NCI-H187 (cell line): ENCODE measurements at places on chromosomes 6 and 20.

DNA sequence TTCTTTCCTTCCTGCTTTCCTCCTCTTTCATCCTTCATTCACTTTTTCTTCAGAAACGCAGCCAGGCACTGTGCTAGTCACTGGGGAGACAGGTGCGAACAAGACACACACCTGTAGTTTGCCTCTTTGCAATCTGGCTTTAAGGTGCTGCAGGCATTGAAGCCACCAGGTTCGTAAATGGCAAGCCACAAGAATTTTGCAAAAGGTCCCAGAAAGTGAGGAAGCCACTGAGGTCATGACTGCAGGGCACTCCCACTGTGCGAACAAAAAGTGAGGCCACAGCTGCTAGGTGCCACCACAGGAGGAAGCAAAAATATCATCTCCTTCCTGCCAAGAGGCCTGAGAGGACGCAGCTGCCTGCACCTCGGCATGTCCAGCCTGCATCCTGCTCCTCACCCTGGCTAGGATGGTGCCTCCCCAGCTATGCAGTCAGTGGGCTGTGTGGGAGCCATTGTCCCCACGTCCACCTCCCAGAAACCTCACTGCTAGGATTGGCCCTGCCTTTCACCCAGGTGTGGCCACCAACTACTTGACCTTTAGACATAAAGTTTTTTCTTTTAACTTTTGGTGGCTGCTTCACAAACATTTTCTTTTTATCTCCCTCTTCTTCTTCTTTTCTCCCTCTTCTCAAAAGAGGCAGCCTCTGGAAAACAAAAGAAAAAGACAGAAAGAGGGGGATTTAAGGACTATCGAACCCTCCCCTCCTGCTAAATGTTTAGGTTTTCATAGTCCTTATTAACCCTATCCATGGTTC is 230.8 kb downstream of the BCAS1 start:
- DNase-seq = no peak

GRCh38 chr6:44216677-44217331 is at the start of gene MYMX:
Gene MYMX (plus strand): TSS chr6:44216926. CDS start chr6:44217472, 546 bp downstream.
- no peak for DNase-seq

- no peak for DNase-seq
These were observed 208.8 kb downstream of the ARHGAP18 start for GRCh38 chr6:129500958-129501739.

- peak; percentile 14 for DNase-seq
These were observed 359.8 kb downstream of the ZFAND3 start for GRCh38 chr6:38179300-38179699.

DNA sequence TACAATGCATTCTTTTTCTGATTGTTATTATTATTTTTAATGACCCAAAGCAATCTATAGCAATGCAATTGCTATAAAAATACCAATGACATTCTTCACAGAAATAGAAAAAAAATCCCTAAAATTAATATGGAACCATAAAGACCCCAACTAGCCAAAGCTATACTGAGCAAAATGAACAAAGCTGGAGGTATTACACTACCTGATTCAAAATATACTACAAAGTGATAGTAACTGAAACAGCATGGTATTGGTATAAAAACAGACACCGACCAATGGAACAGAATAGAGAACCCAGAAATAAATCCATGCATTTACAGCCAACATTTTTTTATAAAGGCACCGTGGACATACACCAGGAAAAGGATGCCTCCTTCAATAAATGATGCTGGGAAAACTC is 60.5 kb upstream of the EEF1A1 start:
- no peak for DNase-seq

- DNase-seq = no peak
These were observed 2.8 kb upstream of the MAPK13 start for GRCh38 chr6:36127462-36128016.

DNA sequence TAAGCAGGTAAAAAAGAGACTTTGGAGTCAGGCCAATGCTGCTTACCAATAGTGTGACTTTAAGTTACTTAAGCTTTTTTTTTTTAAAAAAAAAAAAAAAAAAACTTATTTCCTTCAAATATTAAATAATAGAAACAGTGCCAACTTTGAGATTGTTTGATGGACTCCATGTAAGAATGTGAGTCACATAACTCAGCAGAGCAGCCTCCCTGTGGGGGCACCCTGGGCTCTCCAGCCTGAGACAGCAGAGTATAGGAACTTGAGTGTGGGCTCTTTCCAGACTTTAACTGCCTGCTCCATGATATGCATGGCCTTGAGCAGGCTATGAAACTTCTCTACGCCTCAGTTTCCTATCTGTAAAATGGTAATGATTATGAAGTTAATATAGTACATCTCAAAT is 113.3 kb upstream of the SAMD5 start:
- DNase-seq = no peak

DNA sequence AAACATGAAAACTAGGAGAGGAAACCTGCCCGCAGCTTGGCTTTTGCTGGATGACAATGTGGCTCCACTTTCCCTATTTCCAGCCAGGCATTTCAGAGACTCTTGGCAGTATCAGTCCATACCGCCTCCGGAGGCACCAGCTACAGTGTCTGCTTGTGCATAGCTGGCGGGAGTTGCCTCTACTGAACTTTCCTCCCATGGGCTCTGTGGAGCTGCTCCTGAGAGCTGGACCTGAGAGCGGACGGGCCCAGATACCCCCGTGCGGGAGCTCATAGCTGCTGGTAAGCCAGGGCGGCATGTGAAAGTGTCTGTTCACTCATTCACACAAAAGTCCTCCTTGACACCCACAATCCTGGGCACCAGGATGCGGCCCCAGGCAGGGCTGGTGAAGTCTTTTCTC is 130.3 kb upstream of the PMEPA1 start:
- no peak for DNase-seq

DNA sequence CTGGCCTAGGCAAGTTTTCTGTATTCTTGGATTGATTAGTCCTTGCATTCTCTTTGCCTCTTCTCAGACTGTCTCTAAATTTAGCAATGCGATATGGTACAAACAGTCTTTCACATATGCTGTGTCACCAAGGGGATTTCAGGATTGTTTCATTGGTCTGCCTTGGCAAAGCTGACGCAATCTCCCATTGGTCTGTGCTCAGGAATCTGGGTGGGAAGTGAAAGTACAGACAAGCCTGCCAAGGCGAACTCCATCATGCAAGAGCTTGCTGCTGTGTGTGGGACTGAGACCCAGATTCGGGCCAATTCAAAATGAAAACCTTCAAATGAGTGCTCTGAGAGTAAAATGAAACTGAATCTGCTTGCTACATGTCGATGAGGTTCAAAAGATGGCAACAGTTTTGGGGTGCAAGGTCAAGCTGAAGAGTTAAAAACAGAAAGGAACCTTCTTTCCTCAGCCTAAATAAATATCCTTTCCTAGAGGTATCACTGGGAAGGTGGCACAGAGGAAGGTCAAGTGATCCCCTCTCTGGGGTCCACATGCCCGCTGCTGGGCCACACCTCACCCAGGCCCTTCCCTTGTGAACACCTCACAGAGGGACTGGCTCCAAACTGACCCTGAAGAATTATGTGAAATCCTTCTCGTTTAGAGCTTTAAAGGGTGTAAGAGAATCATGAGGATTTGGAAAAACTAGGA is 198.8 kb upstream of the PREP start:
- no peak for DNase-seq

GRCh38 chr6:97136626-97137358 is 146.2 kb downstream of the MMS22L start:
- no peak for DNase-seq

DNA sequence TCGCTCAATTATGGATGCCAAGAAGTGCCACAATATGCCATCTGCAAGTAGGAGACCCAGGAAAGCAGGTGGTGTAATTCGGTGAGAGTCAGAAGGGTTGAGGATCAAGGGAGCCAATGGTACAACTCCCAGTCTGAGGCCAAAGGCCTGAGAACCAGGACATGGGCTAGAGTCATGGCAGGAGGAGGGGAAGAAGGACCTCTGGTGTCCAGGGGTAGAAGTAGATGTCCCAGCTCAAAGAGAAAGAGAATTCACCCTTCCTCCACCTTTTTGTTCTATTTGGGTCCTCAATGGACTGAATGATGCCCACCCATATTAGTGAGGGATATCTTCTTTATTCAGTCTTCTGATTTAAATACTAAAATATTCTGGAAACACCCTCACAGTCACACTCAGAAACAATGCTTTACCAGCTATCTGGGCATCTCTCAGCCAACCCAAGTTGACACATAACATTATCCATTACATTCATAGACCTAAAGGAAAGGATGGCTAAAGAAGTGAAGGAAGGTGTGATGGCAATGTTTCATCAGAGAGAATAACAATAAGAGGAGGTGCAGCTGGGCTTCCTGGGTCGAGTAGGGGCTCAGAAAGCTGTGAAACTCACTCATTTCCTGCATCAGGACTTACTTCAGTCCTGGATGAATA is 21.2 kb upstream of the HLA-DQA1 start:
- DNase-seq = no peak

- DNase-seq = no peak
These were observed 237.9 kb downstream of the LRFN2 start for GRCh38 chr6:40349123-40349900.

- DNase-seq = no peak
These were observed 29.1 kb downstream of the CPNE5 start for GRCh38 chr6:36809941-36810803.

DNA sequence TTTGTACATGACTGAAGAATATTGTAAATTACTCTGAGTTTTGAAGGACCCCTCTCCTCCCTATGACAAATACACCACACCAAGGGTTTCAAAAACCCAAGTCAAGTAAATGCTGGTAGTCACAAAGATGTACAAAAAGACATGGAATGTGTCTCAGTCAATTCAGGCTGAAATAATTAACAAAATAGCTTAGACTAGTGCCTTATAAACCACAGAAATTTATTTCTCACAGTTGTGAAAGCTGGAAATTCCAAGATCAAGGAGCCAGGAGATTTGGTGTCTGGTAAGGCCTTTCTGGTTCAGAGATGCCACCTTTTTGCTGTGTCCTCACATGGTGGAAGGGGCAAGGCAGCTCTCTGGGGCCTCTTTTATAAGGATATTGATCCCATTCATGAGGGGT is 202.3 kb upstream of the RIN2 start:
- no peak for DNase-seq

DNA sequence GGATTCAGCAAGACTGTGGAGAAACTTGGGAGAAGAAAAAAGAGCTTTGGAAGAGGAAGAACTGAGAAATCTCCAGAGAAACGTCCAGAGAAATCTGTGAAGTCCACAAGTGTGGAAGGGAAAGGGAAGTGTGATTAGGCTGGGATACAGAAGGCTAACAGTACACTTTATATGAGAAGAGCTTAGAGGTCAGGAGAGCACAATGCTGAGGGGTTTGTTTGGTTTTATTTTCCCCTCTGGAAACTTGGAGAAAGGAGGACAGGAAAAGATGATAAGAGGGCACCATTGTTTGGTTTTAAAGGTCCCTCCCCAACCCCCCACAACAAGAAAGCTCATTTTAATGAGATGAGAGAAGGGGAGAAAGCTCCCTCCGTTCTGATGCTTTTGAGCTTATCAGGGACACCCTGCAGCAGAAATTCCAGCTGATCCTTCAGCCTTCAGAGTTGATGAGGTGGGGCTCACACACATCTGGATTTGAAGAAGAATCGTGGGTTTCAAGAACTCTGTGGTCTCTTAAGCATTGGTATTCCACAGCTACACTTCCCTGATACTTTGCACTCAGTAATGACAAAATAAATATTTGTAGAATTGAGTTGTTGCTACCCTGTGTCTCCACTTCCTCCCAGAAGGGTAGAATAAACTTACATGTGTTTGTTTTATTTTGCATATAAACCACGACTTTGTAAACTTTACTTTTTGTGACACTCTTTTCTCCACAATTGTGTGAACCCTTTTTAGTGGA is 1.9 kb downstream of the NT5E start:
- no peak for DNase-seq

DNA sequence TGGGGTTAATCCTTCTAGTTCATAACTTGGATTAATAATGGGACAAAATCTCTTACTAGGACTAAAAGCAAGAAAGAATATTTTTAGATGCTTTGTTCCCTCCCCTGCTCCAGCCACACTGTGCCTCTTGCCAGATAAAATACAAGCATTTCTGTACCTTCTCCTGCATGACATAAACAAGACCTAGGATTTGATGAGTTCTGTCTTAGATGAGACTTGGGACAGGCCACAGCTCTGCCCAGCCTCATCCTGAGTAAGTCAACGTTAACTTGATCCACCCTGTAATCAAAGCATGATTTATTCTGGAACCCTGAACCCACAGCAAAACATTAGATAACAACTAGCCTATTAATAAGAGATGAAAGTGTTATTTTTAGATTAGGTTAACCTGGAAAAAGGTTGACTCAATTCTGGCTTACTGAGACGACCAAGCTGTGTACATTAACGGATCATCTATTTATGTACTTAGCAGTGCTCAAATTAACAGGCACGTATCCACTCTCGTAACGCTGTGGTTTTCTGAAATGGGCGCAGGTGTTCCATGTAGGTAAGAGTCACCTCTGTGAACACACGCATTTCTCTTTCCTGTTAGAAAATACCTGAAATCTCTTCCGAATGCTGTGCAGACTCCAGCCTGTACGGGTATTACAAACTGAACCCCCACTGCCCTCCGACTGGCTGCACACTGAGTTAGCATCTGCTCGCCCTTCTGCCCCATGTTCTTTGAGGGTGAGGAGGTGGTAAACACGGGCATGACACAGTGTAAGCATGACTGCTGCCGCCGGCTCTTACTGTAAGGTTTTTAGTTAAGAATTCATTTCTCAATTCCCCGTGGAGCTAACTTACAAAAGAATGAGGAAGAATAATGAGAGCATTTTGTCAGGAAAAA is 132.1 kb upstream of the FOXQ1 start:
- DNase-seq = no peak

DNA sequence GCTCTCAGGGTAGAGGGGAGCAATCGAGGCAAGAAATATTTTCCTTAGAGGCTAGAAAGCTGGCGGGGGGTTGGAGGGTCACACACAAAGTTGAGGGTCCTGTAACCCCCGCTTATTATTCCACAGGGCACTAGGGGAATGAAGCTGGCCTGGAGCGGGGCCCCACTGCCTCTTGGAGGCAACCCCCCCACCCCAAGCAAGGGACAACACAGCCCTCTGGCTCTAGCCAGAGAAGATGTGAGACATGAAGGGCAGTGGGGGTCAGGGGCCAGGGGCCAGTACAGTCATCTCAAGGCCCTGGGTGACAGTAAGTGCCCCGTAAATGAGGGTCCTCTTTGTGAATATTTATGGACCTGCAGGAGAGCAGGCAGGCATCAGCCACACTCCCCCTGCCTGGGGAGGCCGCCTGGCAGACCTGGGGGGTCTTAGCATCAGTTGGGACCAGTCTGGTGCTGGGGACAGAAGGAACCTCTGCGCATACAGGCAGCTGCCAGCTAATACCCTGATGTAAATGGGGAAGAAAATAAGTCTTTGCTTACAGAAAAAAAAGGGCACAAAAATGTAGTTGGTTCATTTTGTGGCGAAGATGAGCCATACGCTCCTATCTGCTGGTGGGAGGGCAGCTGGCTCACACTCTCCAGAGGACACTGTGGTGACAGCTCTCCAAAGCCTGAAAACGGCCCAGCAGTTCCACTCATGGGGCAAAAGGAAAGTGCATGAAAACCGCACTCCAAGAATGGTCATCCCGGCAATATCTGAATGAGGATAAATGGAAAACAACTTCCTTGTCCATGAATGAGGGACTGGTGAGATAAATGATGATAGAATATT is 21.9 kb downstream of the SPATA2 start:
- DNase-seq = no peak
